ENCODE measurements at places on chromosomes 6 and 20.

DNA sequence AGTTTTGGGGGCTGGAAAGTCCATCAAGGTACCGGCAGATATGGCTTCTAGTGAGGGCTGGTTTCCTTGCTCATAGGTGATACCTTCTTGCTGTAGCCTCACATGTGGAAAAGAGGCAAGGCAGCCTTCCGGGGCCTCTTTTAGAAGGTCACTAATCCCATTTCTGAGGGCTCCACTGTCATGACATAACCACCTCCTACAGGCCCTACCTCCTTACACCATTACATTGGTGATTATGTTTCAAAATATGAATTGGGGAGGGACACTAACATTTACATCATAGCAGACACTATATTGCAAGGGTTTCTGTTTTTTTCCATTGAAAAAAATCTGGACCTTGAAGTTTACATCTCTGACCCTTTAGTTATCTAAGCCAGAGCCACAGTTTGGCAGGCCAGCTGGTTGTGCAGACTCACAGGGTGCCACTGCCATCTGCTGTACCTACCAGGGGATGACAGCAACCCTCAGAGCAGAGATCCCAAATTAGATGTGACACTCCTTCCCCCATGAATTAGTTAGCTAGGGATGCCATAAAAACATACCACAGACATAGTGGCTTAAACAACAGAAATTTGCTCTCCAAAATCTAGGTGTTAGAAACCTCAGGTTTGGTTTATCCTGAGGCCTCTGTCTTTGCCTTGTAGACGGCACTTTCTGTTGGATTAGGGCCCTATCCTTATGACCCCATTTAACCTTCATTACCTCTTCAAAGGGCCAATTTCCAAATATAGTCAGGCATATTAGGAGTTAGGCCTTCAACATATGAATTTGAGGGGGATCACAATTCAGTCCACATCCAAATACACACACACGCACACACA lies 166.4 kb upstream of the RNF217 start:
- no peak for DNase-seq

- DNase-seq = no peak
Observed at GRCh38 chr6:87572883-87573282, 16.9 kb downstream of the RARS2 start.

- DNase-seq = no peak
Observed at GRCh38 chr20:6811262-6812035, 44.0 kb downstream of the BMP2 start.

DNA sequence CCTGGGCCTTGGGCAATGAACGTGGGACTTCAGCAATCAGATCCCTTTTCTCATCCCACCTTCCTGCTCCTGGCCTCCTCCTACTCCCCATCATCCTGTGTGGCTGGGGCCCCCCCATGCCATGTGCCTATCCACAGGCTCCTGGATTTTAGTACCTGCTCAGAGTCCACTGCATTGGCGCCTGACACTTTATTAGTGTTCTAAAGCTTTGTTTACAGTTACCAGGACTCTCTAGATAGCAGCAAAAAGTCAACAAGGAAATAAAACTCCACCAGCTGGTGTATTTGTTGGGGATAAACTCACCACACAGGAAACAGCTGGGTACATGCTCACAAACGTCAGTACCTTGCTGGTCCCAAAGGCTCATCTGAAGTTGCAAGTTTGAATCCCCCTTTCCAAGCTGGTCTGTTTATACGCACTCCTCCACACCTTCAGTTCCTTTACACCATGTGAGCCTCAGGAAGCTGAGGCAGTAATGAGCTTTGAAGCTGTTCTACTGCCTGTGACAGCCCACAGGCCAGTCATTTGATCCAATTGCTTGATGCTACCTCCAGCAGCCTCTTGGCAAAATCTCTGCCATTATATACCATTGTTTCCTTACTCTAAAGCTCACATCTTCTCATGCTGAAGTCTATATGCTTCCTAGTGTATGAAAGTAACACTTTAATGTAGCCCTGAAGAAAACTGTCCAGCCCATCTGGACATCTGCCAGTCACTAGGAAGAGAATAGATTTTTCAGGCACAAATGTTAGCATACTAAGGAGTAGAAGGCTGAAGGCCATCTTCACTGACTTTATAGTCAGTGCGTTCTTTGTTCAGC lies 76.6 kb downstream of the ANKEF1 start:
- no peak for DNase-seq

DNA sequence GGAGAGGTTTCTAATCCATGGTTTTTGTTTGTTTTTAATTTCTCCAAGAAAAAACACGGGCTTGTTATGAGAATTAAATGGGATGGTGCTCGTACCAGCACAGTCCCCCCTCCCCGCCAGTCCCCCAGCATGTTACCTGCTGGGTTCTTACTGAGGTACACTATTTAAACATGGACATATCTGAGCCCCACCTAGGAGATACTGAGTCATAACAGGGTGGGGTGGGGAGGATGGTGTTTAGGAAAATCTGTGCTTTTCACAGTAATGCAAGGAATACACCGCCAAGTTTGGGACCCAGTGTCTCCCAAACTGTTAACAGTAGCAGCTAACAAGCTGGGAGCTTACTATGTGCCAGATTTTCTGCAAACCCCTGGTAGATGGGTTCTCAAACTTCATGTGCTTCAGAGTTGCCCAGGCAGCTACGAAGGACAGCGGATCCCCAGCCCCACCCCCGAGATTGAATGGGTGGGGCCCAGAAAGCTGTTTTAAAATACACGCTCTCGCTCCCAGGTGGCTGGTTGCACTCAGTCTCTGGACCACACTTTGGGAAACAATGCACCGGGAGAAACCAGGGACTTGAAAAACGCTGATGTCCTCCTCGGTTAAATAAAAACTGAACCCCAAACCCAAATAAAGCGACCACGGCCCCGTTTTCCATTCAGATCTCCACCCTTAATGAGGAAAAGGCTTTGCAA lies 995 bp downstream of the ZFP64 start:
- DNase-seq = no peak

DNA sequence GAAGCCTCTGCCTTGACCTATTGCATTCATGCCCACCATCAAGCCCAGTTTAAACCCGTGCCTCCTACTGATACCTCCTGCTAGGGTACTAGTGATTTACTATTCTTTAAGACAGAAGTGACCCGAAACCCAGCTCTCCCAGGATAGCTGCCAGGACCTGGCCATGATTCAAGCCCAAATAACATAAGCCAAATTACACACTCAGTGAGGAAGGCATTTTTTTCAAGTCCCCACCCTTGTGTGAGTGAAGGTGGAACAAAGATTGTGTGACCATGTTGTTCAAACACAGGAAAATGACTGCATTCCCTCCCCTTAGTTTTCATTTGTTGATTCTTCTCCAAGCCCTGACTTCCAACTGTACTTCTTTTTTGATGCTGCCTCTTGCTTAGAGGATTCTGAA lies 3.7 kb upstream of the KAT14 start:
- no peak for DNase-seq

- no peak for DNase-seq
Observed at GRCh38 chr20:1122388-1123315, 4.2 kb downstream of the PSMF1 start.

DNA sequence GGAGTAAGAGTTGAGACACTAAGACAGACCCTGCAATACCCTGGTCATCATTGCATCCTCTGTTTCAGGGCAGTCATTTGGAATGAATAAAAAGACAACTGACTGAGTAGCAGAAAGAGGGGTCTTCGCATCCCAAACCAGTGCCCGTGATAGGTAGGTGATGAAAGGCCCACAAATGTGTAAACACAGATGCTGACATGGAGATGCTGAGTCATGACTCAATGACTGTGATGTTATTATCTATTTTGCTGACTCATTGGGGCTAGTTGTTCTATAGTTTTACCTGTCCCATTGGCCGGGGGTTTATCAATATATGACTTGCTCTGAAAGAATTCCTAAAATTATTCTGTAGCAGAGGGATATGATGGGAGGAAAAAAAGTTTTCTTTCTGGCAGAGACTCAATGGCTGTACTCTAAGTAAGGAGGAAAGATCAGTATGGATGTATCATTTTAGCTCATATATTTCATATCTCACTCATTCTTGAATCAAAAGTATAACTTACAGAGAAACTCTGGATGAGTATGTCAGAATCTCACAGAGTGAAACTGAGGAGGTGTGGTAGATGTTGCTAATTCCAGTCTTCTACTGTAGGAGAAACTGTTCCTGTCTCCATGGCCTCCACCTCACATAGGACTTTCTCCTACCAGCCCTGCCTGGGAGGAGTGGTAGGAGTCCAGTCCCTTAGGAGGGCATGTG lies 119.9 kb upstream of the PREP start:
- DNase-seq = no peak

GRCh38 chr6:37339741-37340638 lies 13.8 kb upstream of the RNF8 start:
- DNase-seq = no peak

DNA sequence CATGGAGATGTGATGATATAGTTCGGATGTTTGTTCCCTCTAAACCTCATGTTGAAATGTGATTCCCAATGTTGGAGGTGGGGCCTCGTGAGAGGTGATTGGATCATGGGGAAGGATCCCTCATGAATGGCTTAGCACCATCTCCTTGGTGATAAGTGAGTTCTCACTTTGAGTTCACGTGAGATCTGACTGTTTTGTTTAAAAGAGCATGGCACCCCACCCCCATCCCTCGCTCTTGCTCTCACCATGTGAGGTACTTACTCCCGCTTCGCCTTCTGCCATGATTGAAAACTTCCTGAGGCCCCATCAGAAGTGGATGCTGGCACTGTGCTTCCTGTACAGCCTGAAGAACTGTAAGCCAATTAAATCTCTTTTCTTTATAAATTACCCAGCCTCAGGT lies 10.9 kb downstream of the SLC32A1 start:
- no peak for DNase-seq

GRCh38 chr20:50085481-50086365 lies 27.2 kb downstream of the UBE2V1 start:
- no peak for DNase-seq

- DNase-seq = no peak
Observed at GRCh38 chr6:36592221-36592655, 1.9 kb upstream of the SRSF3 start.

GRCh38 chr20:41405436-41405835 lies 38.8 kb upstream of the EMILIN3 start:
- no peak for DNase-seq
